Fibroblast of skin of left biceps (primary cell): ENCODE measurements at places on chromosomes 4 and X.

DNA sequence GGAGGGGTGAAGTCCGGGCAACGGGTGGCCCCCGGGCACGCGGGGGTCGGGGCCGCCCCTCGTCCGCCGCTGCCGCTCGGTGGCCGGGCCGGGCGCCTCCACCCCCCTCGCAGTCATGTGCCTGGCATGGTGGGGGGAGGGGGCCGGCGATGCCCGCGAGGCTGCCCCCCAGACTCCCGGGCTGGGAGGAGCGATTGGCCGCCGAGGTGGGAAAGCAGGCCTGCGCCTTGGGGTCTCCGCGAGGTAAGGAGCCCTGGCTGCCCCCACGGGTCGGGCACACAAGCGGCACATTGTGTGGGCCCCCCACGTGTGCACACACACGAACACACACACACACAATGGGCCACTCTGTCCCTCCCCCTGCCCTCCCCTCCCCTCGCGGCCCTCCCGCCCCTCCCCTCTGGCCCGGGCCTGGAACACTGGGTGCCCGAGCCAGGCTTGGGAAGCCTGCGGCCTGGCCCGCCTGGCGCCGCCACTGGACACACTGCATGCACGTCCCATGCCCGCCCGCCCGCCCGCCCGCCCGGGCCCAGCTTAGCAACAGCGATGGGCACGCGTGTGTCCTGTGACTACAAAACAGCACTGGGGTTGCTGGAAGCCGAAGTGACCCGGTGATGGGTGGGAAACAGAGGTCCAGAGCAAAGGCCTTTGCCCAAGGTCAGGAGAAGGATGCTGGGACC, 1.3 kb downstream of the SLC6A8 start:
- DNase-seq = no peak

DNA sequence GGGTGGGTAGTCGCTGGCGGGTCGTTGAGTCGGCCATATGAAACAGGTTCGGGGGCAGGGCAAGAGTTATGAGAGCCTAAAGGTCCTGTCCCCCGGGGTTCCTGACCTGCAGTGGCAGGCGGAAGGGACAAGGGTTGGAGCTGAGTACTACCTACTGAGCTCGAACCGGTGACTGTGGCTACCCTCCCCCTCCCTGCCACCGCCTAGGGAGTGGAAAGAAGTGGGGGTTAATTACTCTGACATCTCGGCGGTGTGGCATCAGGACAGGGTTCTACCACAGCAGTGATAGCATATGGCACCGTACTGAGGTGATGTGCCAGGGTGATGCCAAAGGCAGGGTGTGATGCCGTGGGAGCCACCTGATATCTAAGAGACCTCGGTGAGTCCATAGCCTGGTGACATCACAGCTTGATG, 307 bp downstream of the ATG4A start:
- no peak for DNase-seq

GRCh38 chr4:166128403-166128802, 255.4 kb downstream of the TLL1 start:
- DNase-seq = peak; percentile 12

- no peak for DNase-seq
Observed at GRCh38 chr4:187499956-187500355, 495.6 kb upstream of the ZFP42 start.

DNA sequence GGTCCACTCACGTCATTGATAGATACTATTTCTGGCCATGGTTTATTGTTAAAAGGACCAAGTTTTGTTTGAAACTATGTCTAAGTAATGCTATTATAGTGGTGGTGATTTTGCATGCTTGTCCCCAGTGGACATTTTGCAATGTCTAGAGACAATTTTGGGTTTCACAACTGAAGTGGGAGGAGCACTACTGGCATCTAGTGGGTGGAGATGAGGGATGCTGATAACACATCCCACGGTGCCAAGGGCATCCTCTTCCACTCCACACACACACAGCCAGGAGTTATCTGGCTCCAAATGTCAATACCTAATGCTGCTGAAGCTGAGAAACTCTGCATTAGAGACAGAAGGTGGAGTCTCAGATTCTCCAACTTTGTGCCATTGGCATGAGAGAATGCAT, 131.2 kb downstream of the FRMPD4 start:
- DNase-seq = no peak

GRCh38 chr4:105878668-105879067, 16.6 kb upstream of the NPNT start:
- DNase-seq = no peak

GRCh38 chr4:10082047-10082446, 34.6 kb downstream of the WDR1 start:
- DNase-seq = no peak

DNA sequence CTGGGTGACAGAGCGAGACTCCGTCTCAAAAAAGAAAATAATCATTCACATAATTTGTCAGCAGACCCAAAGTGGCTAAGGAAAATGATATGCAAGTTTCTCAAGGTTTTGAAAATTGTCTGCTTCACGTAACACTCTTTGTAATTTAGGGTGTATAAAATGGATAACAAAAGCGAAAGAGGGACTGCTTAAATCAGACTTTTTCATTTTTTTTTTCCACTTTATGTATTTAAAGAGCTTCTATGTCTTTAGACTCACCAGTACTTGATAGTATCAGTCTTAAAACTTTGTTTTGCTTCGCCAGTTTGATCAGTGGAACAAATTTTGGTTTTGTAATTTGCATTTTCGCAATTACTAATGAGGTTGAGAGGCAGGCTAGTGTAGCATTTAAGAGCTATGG, 34.6 kb downstream of the USP9X start:
- DNase-seq = no peak

DNA sequence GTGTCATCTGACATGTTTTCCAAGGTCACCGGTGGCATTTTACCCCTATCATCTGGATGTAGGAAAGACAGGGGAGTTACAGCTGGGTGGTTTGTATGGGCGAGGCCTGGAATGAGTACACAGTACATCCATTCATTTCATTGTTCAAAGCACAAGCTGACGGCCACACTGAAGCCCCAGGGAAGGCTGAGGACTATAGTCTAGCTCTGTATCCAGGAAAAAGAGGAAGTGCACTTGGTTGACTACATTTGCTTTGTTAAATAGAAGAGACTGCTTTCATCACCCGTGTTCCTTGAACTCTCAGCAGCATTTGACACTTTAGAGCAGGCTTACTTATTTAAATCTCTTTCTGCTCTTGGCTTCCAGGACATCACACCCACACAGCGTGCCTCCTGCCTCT, 1041.0 kb upstream of the TENM3 start:
- DNase-seq = no peak

- no peak for DNase-seq
Observed at GRCh38 chr4:34138385-34138784, 2105.9 kb downstream of the ARAP2 start.

DNA sequence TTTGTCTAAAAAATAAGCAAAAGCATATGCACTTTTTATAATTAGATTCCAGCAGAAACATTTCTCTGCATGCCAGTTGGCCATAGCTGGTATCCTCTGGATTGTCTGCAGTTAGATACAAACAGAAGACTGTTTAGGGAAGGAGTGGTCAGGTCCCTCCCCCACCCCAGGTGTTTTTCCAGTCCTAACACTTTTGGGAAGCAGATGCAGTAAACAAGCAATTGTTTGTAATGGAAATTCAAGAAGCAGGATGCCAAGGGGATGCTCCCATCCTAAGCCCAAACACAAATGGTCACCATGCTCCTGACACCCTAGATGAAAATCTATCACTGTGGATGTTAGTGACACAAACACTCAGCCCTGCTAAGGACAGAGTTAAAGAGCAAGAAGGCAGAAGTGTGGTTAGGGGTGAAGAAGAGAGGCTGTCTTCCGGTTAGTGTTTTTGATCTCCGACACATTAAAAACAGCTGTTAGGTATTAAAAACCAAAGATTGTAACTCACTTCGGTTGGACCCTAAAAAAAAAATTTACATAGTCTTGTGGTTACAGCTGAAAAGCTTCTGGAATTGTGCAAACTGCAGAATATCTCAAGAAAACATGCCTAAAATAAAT, 7.9 kb downstream of the LEF1 start:
- no peak for DNase-seq

GRCh38 chrX:97398030-97398551, 514.4 kb downstream of the RPA4 start:
- no peak for DNase-seq

GRCh38 chr4:115883847-115884246, 770.4 kb upstream of the NDST4 start:
- DNase-seq = no peak
